Cerebellar nuclear complex (tissue), 1 donor: ENCODE measurements at places on chromosomes 11 and 22.

DNA sequence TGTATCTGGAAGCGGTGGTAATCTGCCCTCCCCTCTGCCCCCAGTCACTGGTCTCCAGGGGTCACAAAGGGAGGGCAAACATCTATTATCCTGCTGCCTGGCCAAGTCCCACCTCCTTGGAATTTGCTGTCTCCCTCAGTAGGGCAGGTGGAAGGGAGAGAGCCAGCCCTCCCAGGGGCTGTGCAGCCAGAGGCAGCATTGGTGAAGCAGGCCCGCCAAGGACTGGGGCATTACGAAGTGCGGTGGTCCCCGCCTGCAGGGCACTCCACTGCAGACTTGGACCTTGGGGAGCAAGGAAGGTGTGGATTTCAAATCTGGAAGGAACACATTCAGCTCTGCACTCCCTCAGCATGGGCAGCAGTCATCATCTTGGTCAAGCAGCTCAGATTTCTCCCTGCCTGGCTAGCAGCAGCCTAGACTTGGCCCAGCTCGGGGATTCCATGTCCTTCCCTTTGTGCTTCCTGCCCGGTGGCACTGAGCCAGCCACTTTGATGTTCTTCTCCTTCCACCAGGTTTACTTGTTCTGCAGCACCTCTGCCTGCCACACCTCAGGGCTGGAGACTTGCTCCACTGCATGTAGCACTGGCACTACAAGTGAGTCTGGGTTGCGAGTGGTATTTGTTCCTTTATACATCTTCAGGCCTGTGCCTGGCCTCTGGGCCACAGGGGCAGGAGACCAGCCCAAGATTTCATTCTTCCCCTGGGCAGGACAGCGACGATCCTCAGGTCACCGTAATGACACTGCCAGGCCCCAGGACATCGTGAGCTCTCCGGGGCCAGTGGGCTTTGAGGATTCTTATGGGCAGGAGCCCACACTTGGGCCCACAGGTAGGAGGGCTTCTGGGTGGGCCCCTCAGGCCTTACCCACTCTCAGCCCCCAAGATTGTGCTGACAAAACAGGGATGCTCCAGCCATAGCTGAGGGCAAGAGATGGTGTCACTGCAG lies 7.4 kb downstream of the ZP1 start:
- DNase-seq, result no peak

DNA sequence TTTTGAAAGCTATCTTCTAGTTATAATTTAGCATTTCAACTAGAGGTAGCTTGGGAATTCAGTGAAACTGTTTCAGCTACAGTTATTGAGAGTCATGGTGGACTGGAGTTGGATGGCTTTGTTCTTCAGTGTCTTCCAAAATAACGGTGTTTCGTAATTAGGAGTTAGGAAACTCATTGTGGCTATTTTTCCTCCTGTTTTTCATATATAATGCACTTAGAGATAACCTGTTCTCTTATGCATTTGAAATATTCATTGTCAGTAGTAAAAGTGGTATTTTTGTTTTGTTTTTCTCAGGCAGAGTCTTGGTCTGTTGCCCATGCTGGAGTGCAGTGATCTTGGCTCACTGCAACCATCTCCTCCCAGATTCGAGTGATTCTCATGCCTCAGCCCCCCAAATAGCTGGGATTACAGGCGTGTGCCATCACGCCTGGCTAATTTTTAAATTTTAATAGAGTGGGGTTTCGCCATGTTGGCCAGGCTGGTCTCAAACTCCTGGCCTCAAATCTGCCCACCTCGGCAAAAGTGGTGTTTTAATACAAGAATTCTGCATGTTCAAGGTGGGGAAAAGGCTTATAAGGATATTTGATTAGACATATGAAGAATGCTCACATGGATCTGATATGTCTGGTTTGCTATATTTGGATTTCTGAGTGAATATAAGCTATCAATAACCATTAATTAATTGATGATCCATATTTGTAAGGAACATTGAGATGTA lies 12.7 kb downstream of the PDHX start:
- no peak for DNase-seq

DNA sequence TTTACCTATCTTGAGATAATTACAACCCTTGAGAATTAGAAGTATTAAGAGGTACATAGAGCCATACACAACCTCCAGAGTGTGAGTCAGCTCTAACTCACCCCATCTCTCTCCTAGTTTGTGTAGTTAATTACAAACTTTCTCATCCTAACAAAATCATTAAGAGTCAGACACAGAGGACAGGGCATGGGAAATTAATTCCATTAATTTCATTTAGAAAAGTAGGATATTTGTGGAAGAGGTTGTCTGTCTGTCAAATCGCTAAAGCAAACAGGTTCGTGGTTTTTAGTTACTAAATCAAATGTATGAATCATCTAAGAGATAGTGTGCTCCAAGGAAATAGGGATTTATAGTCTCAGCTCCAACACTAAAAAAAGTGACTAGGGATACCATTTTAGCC lies 1261.4 kb upstream of the TENM4 start:
- DNase-seq, result no peak

DNA sequence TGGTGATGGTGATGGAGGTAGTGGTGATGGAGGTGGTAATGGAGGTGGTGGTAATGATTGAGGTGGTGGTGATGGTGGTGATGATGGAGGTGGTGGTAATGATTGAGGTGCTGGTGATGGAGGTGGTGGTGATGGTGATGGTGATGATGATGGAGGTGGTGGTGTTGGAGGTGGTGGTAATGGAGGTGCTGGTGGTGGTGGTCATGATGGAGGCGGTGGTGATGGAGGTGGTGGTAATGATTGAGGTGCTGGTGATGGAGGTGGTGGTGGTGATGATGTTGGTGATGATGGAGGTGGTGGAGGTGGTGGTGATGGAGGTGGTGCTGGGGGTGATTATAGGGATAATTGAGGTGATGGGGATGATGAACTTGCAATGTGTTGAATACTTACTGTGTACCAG lies 79.9 kb downstream of the MPPED1 start:
- no peak for DNase-seq

DNA sequence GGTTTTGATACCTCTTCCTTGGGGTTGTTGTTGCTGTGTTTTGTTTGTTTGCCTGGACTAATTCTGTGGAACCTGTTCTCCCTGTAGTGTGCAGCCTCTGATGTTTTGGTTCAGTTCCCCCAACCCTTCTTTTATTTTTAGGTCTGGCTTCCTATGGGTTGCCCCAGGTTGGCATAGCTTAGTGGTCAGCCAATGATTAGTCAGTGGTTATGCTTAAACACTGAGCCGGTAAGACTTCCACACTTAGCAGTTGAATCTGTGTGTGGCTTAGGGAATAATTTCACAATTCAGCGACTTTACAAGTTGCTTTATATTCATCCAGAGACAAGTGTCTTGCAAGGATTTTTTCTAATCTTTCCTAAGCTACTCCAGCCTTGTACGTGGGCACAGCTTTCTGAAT lies 78.6 kb upstream of the CLPB start:
- no peak for DNase-seq

- DNase-seq, result no peak
These were observed 12.0 kb downstream of the SART1 start for GRCh38 chr11:65973439-65974110.

DNA sequence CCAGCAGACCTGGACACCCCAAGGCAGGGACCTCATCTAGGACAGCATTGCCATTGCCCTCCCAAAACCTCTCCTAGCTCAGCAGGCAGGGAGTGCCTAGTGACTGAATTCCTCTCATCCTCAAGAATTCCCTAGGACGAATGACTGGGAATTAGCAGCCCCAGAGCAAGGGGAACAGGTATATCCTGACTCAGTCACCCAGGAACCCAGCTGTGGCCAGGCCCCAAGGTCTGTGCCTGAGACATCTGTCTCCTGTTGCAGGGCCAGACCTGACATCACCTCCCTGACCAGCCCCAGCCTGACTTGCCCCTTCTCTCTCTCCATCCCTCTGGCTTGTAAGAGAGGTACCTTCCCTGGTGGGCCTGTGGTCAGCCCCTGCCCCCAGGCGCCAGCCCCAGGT lies 39.0 kb upstream of the SUSD2 start:
- DNase-seq, result no peak
